Anterior cingulate cortex (tissue), 58 donors: ENCODE measurements at places on chromosomes 4 and X.

DNA sequence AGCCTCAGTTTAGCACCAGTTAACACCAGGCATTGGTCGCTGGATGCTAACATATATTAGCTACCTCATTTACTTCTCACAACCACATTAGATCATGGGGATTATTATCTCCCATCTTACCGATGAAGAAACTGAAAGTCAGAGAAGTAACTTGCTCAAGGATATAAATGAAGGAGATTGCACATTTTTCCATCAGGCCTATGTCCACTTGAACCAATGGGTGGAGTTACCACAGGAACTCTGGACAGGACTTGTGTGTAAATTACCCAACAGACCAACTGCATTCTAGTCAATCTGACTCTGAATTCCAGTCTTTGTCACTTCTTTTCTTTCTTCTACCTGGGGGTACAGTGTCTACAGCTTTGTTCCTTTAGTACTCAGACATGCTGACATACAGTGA lies 1.8 kb downstream of the LNX1 start:
- DNase-seq: no peak

- peak; percentile 3 for DNase-seq
Observed at GRCh38 chrX:154366666-154367055, 7.8 kb downstream of the FLNA start.

DNA sequence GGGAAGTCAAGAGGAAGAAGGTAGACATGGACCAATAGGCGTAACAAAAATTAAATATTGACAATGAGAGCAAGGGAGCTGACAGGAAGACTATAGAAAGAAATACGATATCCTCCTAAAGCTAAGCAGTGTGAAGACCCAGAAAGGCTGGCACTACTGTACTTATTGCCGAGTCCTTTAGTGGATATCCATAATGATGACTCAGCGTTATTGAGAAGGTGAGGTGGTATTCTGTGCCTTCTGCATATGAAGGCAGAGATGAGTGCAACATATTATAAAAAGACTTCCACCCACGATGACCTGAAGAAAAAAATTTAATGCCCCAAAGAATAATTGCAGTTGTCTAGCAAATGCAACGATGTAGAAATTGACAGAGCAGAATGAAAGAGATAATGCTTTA lies 13.0 kb upstream of the MCF2 start:
- no peak for DNase-seq

DNA sequence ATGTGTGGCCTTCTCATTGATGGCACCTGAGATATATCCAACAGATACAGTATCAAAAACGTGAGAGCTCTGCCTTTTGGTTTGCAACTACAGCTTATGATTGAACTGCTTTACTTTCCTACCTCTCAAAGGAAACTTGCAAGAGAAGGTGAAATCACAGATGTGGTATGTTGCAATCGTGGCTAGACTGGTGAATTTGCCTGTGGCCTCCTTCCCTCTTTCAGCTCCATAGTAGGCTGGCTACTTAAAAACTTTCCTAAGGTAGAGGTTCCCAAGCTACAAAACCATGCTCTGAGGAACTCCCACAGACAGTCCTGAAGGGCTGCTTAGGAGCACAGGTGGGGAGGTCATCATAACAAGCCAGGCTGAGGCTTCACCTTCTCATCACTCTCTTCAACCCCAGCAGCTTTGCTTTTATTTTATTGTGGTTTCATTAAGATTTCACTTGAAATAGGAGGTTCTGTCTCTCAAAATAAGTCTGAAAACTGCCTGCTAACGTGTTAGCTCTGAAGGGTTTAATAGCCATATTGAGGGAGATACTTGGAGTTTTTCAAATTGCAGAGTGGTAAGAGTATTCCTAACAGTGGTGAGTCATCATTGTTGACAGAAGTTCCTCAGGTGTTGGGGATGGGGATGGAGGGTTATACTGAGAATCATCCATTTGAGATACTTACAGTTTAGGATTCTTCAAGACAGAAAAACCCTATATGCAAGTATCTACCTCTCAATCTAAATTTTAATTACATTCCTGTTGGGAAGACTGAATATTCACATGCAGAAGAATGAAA lies 93.5 kb upstream of the UCP1 start:
- no peak for DNase-seq
